Mammary epithelial cell (primary cell): ENCODE measurements at places on chromosomes 12 and 14.

- DNase-seq: no peak
Observed at GRCh38 chr14:48614003-48614402, 938.6 kb upstream of the MDGA2 start.

- DNase-seq: no peak
Observed at GRCh38 chr12:98799146-98799810, 154.2 kb downstream of the APAF1 start.

- no peak for DNase-seq
Observed at GRCh38 chr12:76866151-76866567, 12.7 kb downstream of the CSRP2 start.

DNA sequence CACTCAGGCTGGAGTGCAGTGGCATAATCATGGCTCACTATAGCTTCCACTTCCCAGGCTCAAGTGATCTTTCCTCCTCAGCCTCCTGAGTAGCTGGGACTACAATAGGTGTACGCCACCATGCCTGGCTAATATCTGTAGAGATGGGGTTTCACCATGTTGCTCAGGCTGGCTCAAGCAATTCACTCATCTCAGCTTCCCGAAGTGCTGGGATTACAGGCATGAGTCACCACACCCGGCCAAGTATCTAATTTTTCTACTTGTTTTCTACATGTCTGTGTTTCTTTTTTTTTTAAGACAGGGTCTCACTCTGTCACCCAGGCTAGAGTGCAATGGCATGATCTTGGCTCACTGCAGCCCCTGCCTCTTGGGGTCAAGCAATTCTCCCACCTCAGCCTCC is 119.7 kb upstream of the MED13L start:
- peak; percentile 67 for DNase-seq

GRCh38 chr12:64352181-64352580 is 38.4 kb downstream of the C12orf56 start:
- no peak for DNase-seq

DNA sequence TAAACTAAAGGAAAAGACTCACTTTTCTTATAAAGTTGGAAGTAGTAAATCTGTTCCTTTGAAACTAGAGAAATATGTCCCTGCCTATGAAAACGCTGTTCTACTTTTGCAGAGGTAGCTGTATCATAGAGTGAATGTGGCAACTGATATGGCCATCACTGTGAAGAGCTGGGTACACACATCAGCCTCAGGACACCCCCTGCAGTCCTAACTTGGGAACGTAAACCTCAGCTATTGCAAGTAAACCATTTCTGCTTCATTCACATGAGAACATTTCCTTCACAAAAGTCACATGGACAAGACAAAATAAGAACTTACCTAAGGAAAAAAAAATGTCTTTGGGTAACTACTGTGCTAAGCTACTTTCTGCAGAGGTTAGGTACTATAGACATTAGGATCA is 233.3 kb upstream of the PPFIA2 start:
- no peak for DNase-seq

DNA sequence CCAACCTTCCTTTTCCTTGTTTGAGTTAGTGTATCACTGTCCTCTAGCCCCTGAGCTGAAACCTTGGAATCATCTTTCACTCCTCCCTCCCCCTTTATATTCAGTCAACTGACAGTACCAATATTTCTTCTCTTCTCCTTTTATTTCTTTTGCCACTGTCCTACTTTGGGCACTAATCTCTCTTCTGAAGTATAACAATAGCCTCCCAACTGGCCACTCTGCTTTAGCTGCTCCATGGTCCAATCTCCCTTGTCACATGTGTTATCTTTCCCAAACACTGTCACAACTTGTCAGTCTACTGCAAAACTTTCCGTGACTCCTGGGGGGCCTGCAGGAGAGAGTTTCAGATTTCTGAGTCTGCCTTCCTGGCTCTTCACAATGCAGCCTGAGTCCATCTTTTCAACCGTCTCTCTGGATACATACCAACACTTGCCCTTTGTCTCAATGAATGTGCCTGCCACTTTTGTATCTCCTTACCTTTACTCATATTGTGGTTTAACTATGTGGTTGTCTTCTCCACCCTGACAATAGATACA is 471.2 kb downstream of the DIO2 start:
- DNase-seq: no peak

DNA sequence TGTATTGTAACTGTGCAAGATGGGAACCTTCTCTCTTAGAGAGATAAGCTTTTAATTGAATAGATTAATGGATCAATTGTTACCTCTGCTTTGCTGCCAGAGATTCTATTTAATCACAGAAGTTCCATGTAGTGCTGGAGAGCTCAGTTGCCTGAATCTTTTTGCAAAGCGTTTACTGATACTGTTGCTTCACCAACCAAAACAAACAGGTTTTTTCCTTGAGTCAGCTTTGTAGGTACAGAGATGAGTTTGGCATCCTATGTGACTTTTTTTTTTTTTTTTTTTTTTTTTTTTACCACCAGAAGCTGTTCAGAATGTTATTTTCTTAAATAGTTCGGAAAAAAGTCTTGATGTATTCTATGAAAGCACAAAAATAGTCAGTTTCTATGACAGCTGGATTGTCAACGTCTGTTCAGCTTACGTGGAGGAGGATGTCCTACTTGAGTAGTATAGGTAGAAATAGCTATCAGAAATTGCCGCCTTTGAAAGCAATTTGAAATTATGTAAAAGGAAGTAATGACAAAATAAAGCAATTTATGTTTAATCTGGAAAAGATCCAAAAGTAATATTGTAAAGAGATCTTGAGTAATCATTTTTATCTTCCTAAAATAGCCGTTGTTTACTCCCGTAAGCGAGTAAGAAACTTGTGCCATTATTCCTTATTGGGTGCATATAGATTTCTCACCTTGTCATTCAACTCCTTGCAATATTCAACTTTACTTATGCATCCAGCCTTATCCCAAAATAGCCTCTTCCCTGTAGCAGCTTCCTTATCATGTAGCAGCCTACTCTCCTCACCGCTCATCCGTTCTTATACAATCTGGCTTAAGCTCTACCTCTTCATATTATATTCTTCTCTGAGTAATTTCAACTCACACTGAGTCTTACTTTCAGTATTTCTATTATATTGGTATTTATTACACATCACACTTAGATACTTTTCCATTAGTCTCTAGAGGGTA is 5.2 kb downstream of the LRRK2 start:
- DNase-seq: no peak

- peak; percentile 62 for DNase-seq
Observed at GRCh38 chr12:90729736-90730135, 225.2 kb downstream of the CCER1 start.

GRCh38 chr12:104180374-104180773 is 35.2 kb upstream of the TXNRD1 start:
- DNase-seq: no peak

DNA sequence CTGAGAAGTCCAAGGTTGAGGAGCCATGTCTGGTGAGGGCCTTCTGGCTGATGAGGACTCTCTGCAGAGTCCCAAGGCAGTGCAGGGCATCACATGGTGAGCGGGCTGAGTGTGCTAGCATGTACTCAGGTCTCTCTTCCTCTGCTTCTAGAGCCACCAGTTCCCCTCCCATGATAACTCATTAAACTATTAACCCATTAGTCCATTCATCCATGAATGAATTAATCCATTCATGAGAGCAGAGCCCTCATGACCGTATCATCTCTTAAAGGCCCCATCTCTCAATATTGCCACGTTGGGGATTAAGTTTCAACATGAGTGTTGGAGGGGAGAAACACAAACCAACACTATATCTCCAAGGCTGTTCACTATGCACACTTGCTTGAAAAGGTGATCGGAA is 83.7 kb downstream of the TMEM30B start:
- no peak for DNase-seq

- peak; percentile 4 for DNase-seq
Observed at GRCh38 chr12:111227476-111228420, 141.1 kb downstream of the PHETA1 start.

- DNase-seq: peak; percentile 66
Observed at GRCh38 chr14:60723116-60723906, 840 bp downstream of the SIX4 start.

DNA sequence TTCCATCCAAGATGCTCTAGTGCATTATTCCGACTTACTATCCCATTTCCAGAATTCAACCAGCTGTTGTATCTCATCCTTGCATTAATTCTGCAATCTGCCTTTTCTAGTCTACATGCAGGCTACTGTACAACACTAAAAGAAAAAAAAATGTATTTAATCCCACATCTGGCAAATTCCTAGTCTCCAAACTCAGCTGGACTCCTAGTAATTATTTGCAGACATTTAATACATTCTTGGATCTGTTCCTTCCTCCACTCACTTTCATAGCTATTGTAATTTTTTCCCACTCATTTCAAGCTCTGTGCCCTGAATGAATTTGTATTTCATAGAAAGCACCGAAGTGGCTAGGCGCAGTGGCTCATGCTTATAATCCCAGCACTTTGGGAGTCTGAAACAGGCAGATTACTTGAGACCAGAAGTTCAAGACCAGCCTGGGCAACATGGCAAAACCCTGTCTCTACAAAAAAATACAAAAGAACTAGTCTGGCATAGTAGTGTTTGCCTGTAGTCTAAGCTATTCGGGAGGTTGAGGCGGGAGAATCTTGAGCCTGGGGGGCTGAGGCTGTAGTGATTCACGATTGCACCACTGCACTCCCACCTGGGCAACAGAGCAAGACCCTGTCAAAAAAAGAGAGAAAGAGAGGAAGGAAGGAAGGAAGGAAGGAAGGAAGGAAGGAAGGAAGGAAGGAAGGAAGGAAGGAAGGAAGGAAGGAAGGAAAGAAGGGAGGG is 39.5 kb upstream of the YAF2 start:
- DNase-seq: no peak

DNA sequence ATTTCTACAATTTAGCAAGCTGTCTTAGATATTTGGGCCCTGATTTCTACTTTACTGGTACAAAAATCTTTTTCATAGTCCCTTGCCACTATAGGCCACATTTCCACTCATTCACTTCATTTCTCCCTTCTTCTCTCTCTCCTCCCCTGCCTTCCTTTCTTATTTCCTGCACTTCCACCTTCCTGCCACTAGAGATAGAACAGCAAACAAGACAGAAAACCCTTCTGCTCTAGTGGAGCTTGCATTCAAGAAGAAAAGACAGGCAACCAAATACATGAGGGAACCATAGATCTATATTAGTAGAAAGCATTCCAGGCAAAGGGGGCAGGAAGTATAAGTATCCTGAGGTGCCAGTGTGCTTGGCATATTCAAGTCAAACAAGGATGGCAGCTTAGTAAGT is 623.5 kb downstream of the FLRT2 start:
- DNase-seq: no peak
